ENCODE measurements at places on chromosomes 2 and 18.

DNA sequence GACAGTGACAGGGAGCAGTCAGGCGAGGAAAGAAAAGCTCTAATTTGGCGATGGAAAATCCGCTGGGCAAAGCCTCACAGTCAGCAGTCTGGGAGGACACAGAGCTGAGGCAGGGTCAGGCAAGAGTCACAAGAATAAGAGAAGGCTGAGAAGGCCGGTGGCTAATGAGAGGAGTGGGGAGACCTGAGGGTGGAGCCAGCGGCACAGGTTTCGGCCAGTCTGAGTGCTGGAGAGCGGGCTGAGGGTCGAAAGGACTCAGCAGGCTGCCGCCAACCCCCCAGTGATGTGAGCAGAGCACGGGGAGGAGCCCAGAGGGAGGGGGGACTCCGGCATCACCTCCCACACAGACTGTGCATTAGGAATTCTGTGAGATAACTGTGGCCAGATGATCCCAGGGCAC lies 500.6 kb upstream of the MYT1L start:
- no peak for DNase-seq

GRCh38 chr2:47002480-47003381 lies 87.1 kb upstream of the MCFD2 start:
- DNase-seq: peak; percentile 63

DNA sequence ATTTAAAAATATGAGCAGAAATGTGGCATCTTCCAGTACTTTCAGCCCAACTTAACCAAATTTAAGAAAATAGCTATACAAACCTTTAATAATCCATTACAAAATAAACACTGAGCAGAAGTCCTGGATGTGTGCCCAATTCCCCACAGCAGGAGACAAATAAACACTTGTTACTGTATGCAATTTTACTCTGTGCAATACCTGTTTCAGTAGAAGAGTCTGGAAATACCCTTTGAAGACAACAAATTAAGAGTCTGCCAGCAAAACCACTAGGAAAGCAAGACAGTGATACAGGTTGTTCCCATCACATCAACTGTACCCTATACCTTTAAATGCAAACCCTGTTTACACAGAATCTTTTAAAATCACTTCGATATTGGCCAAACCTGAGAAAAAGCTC lies 41.4 kb upstream of the RNU4ATAC start:
- DNase-seq: peak; percentile 65

DNA sequence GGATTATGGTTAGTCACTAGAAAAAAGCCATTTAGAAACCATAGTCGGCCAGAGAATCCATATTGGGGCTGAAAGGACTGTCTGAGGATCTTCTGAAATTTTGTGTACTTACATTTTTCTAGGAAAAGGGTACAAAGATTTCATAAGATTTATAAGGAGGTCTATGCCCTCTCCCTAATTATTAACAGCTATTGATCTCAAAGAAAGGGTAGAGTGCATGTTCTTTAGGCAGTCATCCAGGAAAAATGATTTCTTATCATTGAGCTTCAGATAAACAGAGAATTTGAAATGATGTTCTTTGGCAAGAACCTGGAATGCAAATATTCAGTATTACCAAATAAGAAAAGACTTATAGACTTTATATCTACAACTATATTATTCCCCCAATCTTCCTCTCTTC lies 195.3 kb downstream of the ACTR3 start:
- no peak for DNase-seq

- DNase-seq: peak; percentile 18
Measured at GRCh38 chr2:6441800-6442199, 423.9 kb downstream of the CMPK2 start.

DNA sequence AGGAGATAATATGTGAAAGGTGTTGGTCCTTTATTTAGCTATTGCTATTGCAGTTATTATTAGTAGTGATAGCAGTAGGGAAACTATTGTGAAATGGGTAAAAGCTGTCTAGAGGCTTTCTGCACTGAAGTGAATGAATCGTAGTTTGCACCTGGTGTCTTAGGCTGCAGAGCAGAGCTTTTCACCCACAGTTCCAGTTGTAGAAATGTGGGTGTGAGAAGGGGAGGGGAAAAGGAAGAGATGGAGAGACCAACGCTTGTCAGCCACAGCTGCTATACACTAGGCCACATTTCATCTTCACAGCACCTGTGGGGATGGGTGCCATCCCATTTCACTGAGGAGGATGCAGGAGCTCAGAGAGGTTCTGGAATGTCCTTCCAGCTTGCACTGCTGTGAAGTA lies 50.0 kb downstream of the TRPM8 start:
- no peak for DNase-seq

DNA sequence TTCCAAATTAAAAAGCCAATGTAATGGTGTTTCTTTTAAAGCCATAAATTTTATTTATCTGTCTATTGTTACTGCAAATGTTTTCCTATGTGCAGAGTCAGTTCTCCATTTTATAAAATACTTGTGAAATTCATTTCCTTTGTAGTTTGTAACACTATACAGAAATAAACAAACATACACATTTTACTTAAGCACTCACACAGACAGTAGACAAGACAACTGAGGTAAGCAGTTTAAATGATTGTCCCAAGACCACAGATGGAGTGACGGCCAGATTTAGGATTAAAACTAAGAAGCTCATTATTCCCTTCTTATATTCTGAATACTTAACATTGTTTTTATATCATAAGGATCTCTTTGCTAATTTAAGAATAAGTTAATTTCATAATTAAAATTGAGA lies 100.9 kb downstream of the BAZ2B start:
- no peak for DNase-seq

DNA sequence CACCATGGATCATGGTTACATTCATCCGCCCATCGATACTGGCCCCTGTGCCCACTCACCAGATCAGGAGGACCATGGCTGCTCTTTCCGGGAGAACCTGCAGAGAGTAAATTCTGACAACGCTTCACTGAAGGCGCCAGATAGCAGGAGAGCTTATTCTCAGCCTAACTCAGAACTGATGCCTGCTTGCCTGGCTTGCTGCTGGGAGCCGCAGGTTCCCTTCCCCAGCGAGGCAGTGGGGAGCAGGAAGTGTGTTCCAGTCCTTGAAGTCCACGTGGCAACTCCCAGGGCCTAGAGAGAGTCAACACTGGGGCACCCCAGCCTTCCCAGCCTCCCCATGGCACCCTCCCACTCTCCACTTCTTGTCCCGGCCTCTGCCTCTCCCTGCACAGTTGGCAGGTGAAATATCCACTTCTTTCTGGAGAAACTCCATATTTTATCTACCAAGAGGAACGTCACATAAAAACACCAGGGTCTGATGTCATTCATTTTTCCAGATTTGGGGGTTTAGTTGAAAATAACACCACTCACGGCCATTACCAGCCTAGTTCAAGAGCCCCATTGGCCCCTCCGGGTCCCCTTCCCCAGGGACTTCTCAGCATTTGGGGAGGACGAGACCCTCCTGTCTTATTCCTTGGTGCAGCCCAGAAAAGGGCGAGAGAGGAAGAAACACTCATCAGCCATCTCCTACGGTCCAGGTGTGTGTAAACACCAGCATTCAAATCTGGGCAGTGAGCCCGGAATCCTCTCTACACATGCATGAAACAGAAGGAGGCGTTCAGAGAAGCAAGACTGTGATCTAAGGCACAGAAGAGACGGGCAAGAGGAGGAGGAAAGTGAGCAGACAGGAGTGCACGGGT lies 3.5 kb upstream of the TUBB6 start:
- no peak for DNase-seq

DNA sequence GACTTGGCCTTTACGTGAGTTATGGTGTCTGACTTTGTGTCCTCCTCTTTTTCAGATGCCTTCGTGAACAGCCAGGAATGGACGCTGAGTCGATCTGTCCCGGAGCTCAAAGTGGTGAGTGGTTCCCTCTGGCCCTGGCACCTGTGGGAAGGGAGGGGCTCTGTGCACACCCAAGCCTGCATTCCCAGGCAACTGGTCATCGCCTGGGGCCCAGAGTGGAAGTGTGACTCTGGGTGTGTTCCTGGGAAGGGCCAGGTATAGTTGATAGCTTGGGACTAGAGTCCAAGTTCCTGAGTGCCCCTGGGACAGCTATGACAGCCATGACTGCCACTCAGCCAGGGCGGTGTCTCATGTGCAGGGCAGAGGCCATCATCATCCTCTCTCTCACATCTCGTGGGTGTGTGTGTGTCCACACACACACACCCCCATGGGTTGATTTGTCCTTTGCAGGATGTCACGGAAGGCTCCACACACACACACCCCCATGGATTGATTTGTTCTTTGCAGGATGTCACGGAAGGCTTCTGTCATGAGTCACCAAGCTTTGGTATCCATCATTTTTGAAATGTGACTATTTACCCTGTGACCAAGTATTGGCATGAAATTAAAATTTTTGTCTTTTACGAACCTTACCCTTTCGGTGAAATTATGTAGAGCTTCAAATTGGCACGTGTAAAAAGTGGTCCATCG lies 215.4 kb downstream of the AGAP1 start:
- DNase-seq: no peak

DNA sequence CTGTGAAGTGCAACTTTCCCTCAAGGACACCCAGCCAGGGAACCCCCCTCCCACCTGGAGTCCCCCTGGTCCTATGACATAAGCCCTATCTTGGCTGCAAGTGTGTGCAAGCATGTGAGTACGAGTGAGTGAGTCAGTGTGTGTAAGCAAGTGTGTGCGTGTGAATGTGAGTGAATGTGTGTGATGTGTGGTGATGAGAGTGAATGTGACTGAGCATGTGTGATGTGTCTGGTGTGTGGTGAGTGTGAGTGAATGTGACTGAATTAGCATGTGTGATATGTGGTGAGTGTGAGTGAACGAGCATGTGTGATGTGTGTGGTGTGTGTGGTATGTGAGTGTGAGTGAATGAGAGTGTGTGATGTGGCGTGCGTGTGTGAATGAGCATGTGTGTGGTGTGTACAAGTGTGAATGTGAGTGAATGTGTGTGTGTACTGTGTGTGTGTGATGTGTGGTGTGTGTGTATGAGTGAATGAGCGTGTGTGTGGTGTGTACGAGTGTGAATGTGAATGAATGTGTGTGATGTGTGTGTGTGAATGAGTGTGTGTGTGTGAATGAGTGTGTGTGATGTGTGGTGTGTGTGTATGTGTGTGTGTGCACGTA lies 68.8 kb upstream of the SMAD7 start:
- no peak for DNase-seq

DNA sequence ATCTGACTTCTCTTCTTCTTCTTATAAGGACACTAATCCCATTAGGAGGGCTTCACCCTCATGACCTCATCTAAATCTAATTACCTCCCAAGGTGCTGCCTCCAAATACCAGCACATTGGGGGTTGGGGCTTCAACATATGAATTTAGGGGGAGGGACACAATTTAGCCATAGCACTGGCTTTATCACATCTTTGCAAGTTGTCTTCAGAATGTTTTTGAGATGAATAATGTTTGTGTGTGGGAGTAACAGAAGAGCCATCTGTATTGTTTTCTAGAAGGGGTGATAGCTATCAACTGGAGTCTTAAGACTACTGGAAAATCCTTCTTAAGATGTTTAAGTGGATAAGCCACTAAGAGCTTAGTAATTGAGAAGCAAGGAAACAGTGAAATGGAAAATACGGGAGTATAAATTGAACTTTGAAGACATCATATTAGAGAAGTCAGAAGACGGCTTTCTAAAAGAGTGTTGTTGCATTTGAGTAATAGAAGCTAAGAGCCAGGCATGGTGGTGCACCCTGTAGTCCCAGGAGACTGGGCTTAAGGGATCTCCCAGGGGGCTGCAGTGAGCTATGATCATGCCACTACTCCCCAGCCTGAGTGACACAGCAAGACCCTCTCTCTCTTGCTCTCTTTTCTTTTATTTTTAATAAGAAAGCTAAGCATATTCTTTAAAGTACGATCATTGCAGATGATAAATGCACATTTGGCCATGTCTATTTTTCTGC lies 32.6 kb upstream of the B3GNT2 start:
- peak; percentile 28 for DNase-seq

DNA sequence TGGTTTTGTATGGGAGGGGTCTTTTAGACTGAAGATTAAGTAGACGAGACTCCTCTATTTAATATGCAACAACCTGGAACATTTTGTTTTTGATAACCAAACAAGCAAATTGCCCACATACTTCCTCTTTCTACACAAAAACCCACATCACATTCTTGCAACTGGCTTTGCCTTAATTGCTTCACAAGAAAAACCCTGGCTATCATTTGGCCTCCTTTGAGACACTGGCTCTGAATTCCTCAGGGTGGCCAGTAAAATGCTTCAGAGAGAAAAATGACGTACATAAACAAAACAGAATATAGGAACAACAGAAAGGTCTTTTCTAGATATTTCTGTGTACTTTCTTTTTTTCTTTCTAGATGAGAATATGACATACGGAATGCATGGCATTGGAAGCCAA lies 103.0 kb downstream of the TRIB2 start:
- peak; percentile 88 for DNase-seq

DNA sequence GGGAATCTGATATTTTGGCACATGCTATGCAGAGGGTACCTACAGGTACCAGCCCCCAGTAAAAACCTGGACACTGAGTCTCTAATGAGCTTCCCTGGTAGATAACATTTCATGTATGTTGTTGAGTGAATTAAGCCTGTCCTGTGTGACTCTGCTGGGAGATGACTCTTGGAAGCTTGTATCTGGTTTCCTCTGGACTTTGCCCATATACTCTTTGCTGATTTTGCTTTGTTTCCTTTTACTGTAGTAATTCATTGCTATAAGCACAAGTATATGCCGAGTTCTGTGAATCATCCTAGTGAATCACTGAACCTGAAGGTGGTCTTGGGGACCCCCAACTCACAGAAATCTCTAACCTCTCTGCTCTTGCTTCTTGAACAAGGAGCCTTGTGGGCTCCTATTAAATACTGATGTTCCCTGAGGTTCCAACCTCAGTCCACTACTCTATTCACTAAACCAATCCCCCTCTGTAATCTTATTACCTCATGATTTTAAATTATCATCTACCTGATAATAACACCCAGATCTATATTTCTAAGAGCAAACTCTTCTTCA lies 94.3 kb upstream of the WDSUB1 start:
- no peak for DNase-seq

GRCh38 chr18:12031846-12032245 lies 50.5 kb downstream of the IMPA2 start:
- peak; percentile 74 for DNase-seq

GRCh38 chr2:180169474-180169873 lies 162.4 kb upstream of the CWC22 start:
- DNase-seq: no peak

DNA sequence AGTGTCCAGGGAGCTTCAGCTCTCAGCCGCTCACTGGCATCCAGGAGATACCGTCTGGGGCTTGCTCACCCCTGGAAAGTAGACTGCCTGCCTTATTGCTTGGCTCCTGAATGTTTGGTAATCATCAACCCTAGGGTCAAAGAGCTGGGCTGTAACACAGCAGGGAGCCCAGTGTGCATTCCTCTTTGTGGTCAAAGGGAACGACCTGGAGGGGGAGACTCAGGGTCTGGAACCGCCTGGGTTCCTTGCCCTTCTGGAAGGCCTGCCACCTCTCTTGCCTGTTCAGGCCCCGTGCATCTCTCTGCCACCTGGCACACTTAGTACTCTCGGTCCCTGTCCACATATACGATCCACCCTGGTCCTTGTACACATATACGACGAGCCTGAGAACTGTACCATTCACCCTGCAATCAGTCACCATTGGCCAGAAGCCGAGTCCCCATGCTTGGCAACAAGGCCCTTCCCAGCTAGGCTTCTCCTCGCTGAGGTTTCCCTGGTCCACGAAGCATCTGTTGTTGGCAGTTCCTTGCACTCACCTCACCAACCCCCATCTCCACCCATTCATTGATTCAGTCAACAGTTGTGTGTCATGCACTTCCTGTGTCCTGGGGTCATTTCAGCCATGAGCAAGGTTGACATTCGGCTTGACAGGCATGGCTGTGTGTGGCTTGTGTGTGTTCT lies at the start of gene NAT8:
TSS of gene NAT8 (minus strand) at position 85 of the 681 bp plus-strand sequence. CDS start 794 bp downstream, outside the sequence.
- no peak for DNase-seq

- DNase-seq: peak; percentile 16
Measured at GRCh38 chr2:154207288-154208047, 335.7 kb downstream of the GALNT13 start.

All from fibroblast of villous mesenchyme (primary cell).